ENCODE measurements at places on chromosomes 6 and 20.
A peak's percentile ranks its signal among the peaks of the same experiment; 100 is the strongest.

DNA sequence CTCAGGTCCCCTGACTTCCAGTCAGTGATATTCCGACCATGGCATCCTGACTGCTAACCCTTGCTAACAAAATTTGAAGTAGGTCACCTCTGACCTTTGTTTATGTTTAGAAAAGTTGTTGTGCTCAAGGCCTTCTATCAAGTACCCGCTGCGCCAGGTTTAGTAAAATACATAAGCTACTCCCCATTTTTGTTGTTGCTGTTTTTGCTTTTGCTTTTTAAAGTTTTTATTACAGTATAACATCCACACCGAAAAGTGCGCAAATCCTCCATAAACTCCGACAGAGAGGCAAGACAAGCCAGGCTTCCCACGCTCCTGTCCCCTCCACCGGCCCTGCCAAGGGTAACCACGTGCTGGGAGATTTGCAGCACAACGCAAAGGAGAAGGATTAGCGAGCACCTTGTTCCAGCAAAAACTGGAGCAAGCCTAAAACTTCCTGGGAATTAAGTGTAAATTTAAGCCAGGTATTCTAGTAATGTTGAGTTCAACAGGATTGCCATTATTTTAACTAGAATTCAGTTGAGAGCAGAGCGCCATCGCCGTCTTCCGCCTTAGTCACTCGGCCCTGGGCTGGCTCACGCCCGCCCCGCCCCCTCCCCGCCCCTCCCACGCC is 17.8 kb upstream of the HMGN4 start:
- DNase-seq: peak; percentile 75

- no peak for DNase-seq
Observed at GRCh38 chr6:1377526-1377925, 11.8 kb upstream of the FOXF2 start.

- peak; percentile 92 for DNase-seq
Observed at GRCh38 chr6:42569102-42570028, 5.5 kb downstream of the UBR2 start.

DNA sequence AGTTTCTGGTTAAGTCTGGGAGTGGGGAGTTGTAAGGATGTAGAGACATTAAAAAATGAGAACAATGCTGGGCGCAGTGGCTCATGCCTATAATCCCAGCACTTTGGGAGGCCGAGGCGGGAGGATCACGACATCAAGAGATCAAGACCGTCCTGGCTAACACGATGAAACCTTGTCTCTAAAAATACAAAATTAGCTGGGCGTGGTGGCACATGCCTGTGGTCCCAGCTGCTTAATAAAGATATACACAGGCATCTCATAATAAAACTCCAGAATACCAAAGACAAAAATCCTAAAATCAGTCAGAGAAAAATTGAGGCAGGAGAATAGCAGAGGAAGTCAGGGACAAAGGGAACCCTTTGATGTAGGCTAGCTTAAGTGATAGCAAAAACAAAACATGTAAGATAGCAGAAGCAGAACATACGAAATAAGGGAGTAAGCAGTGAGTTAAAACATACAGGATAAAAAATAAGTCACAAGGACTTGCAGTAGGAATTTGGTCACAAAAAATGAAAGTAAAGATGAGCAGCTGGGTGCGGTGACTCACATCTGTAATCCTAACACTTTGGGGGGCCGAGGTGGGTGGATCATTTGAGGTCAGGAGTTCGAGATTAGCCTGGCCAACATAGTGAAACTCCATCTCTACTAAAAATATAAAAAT is 23.6 kb downstream of the DDX43 start:
- DNase-seq: peak; percentile 3

GRCh38 chr6:25336996-25337395 is 57.8 kb downstream of the CARMIL1 start:
- peak; percentile 15 for DNase-seq

- no peak for DNase-seq
Observed at GRCh38 chr6:166583230-166583965, 3.1 kb downstream of the RAMACL start.

GRCh38 chr6:224350-224749 is 67.9 kb upstream of the DUSP22 start:
- DNase-seq: no peak

GRCh38 chr6:168385037-168385759 is 55.8 kb upstream of the SMOC2 start:
- DNase-seq: no peak

GRCh38 chr6:130138909-130139242 is 83.9 kb downstream of the SAMD3 start:
- no peak for DNase-seq

GRCh38 chr20:17759449-17759848 is 59.7 kb downstream of the BANF2 start:
- peak; percentile 4 for DNase-seq

GRCh38 chr6:27154696-27155095 is 92.8 kb upstream of the PRSS16 start:
- DNase-seq: no peak

DNA sequence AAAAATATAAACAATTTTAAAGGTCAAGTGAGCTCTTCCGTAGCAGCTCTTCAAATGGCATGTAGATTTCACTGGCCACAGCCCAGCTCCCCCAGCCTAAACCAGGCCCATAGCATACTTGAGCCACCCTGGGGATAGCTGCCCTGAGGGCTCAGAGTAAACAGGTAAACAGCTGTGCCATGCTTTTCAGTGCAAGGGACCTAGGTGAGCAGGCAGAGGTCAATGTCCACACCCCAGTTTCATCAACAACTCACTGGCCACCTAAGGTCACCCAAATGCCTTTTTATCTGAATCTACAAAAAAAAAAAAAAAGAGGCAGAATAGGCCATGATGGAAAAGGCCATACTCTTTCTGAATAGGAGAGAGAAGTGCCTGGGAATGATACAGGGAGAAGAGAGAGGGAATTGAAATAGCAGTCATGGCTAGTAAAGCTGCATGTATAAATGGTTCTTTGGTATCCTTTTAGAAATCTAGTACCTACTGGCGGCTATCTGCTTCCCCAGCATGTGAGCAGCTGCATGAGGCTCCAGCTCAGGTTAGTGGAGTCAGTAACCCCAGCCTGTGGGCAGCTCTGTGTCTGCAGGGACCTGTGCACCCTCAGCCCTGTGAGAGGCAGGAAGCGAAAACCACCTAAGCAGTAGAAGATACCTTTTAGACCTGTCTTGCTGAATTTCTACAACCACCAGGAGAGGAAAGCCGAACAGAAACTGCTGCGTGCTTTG is 77.0 kb downstream of the FOXA2 start:
- no peak for DNase-seq

DNA sequence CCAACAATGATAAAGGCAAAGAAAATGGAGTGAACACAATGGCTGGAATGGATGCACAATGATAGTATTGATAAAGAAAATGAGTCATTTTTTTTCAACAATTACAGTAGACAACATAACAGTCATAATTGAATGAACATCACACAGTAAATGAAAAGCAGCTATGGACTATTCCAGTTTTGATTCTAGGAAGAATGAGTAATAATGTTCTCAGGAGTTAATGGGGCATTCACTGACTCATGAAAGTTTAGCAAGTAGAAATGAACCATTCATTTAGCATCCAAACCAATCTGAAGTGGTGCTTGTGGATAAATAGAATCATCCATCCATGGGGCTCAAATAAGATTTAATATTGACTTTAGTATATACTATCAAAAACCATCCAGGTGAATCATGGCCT is 1029.5 kb upstream of the GJE1 start:
- DNase-seq: peak; percentile 82

- no peak for DNase-seq
Observed at GRCh38 chr6:77764364-77764763, 111.5 kb downstream of the MEI4 start.

DNA sequence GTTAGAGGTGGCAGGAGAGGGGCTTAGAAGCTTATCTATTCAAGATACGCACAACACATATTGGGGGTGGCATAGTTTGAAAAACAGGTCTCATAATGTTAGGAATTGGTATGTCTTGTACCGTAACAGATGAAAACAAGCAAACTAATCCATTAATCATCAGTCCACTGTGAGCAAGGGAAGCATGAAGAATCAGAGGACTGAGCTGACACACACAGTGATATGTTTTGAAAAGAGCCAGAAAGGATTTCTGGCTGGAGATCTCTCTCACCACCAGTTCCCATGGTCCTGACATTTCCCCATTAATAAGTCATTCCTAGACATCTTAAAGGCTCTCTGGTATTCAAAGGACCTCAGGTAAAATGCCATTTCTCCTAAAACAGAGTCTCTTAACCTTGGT is 158.8 kb upstream of the PHACTR1 start:
- DNase-seq: no peak

GRCh38 chr6:90720404-90720803 is 133.5 kb upstream of the MAP3K7 start:
- DNase-seq: no peak

DNA sequence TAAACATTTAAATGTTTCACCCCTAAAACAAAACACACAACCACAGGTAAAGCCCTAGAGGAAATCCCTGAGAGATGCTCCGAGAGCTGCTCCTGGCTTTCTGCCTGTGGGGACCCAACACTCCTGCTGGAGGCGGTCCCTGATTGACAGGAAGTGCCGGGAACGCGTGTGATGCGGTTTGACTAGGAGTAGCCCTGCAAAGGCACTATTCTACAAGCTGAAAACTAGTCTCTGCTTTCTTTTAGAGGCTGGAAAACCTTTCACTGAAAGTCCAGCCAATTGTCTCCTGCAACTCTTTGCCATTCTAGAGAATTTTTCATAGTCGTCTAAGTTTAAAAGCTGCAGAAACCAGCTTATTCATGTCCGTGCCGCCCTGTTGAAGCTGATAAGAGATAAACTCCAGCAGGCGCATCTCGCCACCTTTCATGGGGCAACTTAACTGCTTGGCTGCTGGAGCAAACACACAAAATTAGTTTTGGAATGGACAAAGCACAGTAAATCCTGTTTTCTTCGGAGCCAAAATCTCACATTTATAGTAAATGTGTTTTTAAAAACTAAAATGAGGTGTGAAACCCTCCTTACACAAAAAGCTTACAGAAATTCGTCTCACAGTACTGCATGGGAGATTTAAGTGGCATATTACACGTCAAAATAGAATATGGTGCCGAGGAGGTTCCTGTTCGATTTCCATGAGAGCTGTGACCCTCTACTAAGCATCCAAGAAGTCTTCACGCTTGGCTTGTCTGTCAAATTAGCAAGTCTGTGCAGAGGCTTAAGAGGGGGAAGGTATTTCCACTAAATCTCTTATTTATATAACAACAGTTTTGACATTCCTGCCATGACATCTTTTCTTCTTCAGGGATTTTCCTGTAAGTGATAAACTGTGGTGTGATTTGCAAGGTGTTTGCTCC is 46.9 kb downstream of the DACT2 start:
- no peak for DNase-seq

DNA sequence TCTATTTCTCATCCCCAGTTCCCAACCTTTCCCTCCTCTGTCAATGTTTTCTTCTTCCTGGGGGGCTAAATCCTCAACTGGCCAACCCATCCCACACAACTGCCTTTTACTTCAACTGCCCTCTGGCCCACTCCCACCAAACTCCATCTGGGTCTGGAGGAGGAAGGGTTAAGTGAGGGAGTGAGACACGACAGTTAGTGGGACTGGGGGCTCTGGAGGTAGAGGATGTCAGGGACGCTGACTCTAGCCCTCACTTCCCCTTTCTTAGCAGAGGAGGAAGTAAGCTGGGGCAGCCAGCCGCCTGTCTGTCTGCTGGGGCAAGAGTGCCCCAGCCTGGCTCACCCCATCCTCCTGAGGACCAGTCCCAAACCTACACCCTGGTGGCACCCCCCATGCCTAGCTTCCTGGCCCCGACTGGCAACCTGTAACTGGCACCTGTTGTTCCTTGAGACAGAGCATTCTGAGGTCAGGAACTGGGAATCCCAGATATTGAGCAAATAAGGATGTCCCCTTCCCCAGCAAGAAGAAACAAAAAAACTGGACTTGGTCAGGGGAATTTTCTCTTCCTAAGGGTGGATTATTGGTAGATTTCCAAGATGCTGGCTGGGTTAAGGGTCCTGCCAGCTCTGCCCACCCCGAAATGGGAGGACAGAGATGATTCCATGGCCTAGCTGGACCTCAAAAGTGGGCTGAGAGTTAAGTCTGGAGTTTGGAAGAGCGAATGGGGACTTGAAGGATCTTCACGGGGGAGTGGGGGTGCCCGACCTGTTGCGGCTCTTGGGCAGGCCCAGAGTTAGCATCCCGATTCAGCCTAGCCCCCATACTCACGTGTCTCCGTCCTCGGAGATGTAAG is 971 bp downstream of the NFKBIE start:
- peak; percentile 51 for DNase-seq

GRCh38 chr6:52914516-52914915 is 5.0 kb upstream of the GSTA3 start:
- DNase-seq: no peak

GRCh38 chr6:45378334-45378926 is 696 bp upstream of the SUPT3H start:
- peak; percentile 73 for DNase-seq

DNA sequence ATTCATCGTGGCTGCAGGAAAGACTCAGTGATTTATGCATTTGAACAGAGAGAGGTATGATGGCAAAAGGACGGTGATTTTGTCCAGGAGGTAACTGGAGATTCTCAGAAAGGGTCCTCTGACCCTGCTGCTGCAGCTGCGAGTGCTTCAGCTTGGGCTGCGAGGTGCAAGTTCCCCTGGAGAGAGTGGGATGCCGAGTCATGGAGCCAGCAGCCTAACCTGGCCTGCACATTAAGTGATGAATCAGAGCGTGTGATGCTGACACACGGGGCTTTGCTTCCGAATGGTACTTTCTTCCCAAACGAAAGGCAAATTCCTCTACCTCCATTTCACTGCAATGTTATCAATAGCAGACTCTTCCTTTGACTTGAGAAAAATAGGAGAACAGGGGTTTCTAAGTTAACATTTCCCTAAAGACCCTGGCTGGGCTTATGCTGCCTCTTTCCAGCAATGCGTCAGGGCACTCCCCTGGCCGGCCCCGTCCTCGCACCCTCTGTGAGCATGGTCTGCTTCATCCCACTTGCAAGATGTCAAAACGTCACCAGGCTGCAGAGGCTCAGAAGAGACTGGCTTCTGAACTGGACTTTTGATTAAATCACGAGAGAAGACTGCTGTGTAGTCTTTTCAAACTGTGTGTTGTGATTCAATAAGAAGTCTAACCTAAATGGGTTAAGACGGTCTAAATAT is 628.0 kb upstream of the AGPAT4 start:
- DNase-seq: no peak

- no peak for DNase-seq
Observed at GRCh38 chr20:7770046-7770445, 170.2 kb downstream of the HAO1 start.

DNA sequence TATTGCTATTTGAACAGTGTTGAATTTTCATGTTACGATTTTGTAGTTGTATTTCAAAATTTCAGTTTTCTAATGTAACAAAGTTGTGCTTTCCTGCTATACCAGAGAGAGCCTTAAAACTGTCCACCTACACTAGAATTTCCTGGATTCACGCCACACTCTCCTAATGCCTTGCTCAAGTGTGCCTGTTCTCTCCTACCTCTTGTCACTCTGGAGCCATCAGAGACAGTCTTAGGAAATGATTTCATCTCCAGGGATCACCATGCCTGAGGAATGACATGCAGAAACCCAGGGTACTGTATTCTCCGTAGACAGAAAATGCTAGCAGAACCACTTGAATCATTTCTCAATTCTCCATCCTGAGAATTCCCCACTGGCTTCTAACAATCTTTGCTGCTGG is 667.6 kb downstream of the KIF16B start:
- DNase-seq: no peak

- DNase-seq: no peak
Observed at GRCh38 chr6:54087721-54088120, 23.5 kb upstream of the MLIP start.

- peak; percentile 94 for DNase-seq
Observed at GRCh38 chr6:105608711-105609374, 206.0 kb upstream of the PREP start.

GRCh38 chr6:163965426-163966348 is 551.2 kb downstream of the QKI start:
- no peak for DNase-seq
